ENCODE measurements at places on chromosomes 4 and X.

- DNase-seq: no peak
Measured at GRCh38 chr4:53608649-53609048, 17.4 kb upstream of the LNX1 start.

DNA sequence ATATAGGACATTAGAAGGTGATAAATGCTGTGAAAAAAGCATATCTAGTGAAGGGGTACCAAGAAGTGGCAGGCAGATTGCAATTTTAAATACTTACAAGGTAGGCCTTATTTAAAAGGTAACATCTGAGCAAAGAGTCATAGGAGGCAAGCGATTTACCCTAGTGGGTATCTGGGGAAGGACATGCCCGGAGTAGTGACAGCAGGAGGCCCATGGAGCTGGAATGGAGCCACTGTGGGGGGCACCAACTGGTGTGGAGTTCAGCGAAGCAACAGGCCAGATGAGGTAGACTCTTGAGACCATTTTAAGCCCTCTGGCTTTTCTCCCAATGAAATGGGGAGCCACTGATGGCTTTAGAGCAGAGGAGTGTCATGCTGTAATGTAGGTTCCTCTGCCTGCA, 37.3 kb downstream of the SEC24D start:
- no peak for DNase-seq

- DNase-seq: no peak
Measured at GRCh38 chrX:40158036-40158706, 60.4 kb upstream of the BCOR start.

DNA sequence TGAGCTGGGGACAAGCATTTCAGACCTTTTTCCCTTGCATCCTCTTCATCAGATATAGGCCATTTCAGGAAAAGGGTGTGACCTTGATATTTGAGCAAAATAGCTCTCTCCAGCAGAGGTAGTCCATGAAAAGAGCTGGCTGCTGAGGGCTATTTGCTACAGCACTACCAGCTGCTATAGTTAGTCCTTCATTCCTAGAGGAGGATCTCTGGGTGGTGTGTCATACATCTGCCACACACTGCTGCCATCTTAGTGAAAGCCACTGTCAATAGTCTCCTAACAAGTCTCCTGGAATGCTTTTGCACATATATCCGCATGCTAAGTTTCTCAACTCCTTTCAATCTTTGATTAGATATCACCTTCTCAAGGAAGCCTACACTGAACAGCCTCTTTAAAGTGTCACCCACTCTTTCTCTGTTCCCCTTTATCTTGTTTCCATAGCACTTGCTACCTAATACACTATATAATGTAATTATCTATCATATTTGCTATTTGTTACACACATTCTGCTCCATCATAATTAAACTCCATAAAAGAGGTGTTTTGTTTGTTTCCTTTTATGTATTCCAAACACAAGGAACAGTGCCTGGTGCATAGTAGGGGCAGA, 131.9 kb downstream of the TBC1D19 start:
- DNase-seq: no peak

- no peak for DNase-seq
Measured at GRCh38 chrX:63959975-63960374, 175.0 kb upstream of the ARHGEF9 start.

DNA sequence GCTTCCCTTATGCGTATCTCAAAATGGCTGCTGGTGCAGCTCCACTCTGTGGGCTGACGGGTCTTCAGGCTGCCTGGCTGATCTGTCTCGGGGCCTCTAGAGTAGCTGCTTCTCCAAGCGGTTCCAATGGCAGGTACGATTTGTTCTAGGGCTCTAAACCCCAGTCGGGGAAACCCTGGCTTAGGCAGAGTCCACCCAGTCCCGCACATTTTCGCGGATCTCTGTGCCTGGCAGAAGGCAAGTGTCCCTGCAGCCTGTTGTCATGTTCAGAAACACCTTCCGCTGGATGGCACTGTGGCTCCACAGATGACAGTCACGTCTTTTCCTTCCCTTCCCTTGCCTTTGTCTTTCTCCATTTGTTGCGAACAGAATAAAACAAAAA, 54.4 kb downstream of the NBDY start:
- DNase-seq: no peak

GRCh38 chr4:183011213-183011907, 87.7 kb upstream of the WWC2 start:
- no peak for DNase-seq

- no peak for DNase-seq
Measured at GRCh38 chr4:168863719-168864647, 146.1 kb downstream of the CBR4 start.

DNA sequence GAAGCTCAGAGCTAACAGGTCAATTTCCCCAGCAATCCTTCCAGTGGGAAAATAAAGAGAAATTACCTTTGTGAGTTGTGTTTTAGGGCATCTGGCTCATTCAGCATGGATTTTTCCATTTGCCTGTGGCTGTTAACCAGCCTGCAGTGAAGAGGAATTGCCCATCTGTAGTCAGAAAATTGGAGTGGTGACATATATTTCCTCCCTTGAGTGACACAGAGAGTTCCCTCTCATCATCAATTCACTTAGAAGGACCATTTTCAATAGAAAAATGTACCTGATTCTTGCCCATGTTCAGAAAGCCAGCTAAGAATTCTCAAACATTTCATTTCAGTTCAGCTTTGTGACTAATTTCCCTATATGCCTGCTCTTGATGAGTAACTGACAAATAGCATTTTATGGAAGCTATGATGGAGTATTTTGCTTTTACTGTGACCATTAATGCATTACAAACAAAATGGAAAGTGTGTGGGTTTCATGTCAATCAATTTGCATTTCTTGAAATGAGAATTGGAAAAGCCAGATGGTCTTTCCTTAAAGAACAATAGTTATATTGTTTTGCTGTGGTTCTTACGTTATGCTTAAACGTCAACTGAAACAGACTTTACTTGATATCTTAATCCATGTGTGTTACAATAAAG, 155.8 kb downstream of the NWD2 start:
- no peak for DNase-seq

DNA sequence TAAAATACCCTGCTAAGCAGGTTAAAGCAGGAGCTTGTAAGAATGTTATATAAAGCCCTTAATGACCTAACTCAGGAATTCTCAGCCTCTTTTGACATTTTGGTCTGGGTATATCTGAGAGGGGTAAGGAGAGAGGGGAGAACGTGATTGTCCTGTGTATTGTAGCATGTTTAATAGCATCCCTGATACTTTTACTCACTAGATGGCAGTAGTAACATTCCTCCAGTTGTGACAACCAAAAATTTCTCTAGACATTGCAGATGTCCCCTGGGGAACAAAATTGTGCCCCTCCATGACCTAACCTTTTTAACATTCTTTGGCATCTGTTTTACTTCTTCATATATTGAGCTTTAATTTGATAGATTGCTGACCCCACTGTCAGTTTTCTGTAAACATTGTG, 17.9 kb downstream of the SMARCA5 start:
- DNase-seq: no peak

- no peak for DNase-seq
Measured at GRCh38 chr4:69030326-69030725, 65.9 kb upstream of the UGT2B7 start.

- DNase-seq: no peak
Measured at GRCh38 chr4:137700072-137700471, 167.8 kb upstream of the PCDH18 start.

DNA sequence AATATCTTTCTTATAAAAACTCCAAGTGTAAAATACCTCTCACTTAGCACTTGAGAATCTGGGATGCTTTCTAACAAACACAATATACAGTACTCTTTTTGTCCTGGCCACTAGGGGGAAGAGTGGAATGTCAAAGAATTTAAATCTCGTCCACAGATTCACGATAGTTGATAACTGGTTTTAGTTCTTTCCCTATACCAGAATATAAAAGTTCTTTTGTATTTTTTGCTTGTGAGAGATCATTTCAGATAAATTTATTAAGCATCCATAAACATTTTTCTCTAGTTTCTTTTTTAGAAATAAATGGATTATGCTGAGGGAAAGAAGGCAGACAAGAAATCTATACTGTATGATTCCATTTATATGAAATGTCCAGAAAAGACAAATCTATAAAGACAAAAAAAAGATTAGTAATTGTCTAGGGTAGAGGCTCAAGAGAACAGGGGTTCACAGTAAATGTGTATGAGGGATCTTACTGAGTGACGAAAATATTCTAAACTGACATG, 50.4 kb downstream of the MGARP start:
- DNase-seq: no peak

DNA sequence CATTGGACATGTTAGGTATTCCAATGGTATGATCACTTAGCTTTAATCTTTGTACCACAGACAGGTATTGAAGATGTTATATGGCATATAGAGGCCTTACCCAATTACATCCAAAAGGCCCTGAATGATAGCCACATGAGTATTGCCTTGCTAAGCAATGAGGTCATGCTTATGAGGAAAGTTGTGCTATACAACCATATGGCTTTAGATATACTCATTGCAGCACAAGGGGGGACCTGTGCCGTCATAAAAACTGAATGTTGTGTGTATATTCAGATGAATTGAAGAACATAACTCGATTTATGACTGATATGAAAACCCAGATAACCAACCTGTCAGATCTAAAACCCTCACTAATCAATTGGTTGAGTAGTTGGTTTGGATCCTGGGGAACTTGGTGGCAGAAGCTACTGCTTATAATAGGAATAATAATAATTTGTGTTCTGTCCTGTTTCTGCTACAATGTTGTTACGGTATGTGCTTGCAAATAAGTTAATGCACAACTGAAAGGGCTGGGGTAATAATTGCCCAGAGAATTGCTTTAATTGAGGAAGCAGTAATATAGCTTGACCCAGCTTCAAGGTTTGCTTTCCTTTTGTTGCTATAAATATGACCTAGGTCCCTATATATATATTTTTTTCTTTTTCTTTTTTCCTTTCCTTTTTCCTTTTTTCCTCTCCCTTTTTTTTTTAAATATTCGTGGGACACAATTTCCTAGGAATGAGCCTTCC, 21.5 kb upstream of the CSTF2 start:
- no peak for DNase-seq

DNA sequence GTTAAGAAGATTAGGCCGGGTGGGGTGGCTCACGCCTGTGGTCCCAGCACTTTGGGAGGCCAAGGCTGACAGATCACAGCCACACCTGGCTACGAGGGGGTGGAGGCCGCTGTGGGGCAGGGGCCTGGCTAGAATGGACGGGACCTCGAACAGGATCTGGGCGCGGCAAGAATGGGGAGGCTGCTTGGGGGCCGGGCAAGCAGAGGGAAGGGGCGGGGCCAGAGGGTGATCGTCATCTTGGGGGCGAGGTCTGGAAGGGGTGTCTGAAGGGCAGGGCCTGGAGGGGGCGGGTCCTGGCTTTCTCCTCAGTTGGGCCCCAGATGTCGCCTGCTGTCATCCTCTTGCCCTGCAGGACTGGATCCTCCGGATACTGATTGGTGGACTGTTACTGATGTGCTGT, 57.3 kb upstream of the ENPEP start:
- no peak for DNase-seq

DNA sequence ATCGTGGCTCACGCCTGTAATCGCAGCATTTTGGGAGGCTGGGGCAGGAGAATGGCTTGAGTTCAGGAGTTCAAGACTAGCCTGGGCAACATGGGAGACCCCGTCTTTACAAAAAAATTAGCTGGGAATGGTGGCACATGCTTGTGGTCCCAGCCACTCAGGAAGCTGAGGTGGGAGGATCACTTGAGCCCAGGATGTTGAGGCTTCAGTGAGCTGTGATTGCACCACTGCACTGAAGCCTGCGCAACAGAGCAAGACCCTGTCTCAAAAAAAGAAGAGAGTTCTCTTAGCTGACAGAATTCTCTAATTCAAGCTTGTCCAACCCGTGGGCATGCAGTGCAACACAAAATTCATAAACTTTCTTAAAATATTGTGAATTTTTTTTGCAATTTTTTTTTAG, 95.6 kb upstream of the CBR4 start:
- DNase-seq: no peak

DNA sequence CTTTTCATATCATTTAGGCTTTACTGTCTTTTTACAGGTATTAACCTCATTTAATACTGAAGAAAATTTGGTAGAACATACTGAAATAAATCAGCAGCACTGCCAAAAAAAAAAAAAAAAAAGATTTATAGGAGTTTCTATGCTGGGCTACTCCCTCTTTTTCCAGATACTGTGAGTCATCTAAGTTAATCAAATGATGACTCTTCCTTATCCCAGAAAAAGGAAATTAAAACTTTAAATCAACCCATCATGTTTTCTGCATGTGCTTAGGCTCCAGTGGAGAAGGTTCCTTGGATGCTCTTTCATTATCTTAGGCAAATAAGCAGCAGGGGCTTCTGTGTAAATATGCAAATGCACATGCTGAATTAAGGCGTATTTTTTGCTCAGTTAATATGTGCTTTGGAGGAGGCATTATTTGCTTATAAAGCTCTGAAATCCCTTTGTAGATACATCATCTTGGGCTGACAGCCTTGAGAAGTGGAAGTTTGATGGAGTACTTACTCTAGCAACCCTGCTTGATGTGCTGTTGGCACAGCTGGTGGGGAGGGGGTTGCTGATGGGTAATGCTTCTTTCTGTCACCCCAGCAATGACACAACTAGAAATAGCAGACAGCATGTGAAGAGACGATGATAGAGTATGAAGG, 136.1 kb downstream of the C4orf33 start:
- DNase-seq: no peak

Measured in stimulated activated CD4-positive, alpha-beta T cell treated with anti-CD3 and anti-CD28 coated beads, Interleukin-15, amount 100 ng/mL, for 48 hours (primary cell).